Left ventricle myocardium inferior (tissue), 1 donor: ENCODE measurements at places on chromosomes 12 and 14.

- DNase-seq: no peak
Observed at GRCh38 chr12:42410340-42410739, 84.4 kb downstream of the PPHLN1 start.

GRCh38 chr12:111757361-111758119 lies 9.2 kb upstream of the ALDH2 start:
- DNase-seq: peak; percentile 46

DNA sequence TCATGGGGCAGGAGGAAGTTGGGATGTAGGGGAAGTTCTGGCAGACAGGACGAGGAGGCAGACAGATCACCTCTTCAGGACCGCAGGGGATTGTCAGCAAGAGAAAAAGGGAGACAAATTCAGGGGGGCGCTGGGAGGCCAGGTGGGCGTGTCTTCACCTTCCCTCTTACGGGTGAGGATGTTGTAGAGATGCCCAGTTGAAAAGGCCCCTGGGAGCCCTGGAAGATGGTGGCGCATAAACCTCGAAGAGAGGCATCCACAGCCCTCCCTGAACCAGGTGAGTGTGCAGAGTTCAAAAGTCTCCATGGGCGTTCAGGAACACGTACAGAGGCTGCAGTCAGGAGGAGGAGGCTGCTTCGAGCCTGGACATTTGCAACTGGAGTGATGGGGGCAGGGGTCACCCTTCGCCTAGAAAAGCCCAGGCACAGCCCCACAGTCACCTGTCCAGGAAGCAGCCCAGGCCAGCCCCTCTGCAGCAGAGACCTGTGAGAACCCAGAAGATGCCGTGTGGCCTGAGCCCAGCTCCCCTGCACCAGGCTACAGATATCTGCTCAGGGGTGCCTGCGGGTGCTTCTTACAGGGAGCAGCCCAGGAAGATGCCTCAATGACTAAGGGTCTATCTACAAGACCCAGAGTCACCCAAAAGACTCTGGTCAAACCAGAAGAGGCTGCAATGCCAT lies 74.4 kb downstream of the PRIMA1 start:
- no peak for DNase-seq

GRCh38 chr12:65695113-65695865 lies 129.0 kb upstream of the HMGA2 start:
- DNase-seq: no peak

- no peak for DNase-seq
Observed at GRCh38 chr14:101467181-101467926, 93.9 kb upstream of the DIO3 start.

- DNase-seq: no peak
Observed at GRCh38 chr14:106187216-106187615, 660.8 kb downstream of the TMEM121 start.
